ENCODE measurements at places on chromosomes 2 and 18.

DNA sequence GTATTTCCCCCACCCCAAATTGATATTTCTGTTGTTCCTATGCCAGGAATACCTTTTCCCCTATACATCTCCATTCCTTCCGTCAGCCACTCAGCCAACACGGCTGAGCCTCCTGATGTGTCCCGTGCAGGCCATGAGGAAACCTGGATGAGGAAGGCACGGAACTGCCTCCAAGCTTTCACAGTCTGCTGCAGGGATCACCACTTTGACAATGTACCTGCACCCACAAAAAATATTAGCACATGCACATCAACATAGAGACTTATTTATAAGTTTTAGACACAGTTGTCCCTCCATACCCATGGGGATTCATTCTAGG is 101.4 kb upstream of the PPP1CB start:
- DNase-seq: no peak

DNA sequence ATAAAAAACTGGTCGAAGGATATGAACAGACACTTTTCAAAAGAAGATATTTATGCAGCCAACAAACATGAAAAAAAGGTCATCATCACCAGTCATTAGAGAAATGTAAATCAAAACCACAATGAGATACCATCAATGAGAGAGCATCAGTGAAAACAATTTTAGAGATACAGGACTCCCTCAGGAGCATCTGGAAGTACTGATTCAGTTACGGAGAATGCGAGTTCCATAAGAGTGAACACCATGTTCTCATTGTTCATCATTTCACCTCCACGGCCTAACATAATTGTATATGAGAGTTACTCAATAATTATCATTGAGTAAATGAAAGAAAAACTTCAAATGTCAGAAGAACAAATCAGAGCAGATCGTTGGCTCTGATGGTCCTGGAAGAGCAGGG is 140.9 kb upstream of the TANK start:
- DNase-seq: no peak

DNA sequence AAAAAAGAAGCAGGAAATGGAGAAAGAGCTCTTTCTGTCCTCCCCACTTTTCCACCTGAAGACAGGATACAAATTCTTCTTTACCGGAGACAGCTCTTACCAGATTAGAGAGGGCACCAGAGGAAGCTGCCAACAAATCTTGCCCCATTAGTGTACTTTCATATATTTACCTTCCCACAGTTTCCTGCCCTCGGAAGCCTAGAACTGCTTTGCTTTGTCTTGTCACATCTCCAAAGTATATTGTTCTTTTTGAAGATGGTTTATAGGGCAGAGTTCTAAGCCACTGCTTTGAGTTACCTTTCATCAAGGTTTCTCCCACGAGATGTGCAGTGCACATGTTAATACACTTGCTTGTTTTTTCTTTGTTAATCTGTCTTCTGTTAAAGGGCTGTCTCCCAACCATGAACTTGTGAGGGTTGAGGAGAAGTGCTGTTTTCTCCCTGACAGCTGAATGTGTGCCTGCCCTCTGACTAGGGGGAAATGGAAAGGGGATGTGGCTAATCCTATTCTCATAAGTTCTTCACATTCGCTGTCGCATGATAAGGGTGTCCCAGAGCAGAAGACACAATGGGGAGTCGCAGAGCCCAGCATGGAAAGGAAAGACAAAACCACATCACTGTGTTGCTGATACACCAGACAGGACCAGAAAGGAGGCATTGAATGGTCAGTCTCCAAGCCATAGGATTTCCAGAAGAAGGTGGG is 24.2 kb downstream of the CENPA start:
- no peak for DNase-seq

DNA sequence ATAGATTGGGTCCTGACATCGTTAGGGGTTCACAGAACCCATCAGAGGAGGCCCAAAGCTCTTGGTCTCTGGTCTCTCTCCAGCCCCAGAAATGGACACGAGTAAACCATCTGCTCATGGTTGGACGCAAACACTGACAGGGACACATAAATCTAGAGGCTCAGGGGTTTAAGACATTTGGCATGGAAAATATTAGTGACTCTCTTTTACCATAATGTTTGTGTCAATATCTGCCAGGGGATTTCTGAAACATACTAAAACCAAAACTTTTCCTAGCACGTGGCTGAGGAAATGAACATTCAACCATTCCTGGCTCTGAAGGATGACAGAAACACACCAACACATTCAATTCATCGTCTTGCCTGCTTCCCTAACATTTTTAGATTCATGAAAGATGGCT is 226.2 kb downstream of the SP3 start:
- DNase-seq: no peak

GRCh38 chr18:27869735-27870134 is 307.2 kb downstream of the CDH2 start:
- DNase-seq: no peak

DNA sequence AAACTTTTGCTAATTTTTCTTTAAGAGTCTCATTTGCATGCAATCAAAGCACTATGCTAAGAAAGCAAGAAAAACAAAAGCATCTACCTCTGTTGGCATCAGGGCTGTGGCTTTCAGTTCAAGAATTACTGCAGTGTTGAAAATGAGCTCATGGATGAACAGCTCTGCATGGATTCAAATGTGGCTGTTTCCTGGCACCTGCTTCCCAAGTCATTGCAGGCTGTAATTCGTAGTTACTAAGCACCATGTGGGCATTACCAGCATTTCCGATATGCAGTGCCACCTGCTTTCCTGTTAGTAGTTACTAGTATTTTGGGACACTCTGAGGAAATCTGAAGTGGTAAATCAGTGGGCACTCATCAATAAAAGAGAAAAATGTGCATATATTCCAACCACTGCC is 37.8 kb upstream of the FAM110C start:
- no peak for DNase-seq

GRCh38 chr2:226652983-226653765 is 146.4 kb downstream of the IRS1 start:
- DNase-seq: no peak

GRCh38 chr2:32553829-32554432 is 73.9 kb upstream of the TTC27 start:
- no peak for DNase-seq

- DNase-seq: no peak
These were observed 15.0 kb downstream of the PDCL3 start for GRCh38 chr2:100577777-100578176.

DNA sequence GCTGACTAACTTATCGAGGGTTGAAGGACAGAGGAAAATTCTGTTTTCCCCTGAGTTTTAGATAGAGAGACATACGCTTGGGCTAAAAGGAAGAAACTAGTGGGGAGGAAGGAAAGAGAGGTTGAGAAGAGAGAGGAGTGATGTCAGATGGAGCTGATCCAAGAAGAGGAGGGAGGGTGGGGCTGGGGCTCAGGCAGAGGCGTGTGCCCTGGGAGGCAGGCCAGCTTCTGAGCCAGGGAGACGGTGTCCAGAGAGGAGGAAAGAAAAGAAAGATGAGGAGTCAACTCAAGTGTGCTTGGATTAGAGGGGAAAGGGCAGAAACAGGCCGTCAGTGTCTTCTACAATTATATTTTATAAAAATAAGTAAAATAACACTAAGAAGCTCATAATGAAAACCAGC is 56.2 kb downstream of the EMILIN2 start:
- DNase-seq: no peak

DNA sequence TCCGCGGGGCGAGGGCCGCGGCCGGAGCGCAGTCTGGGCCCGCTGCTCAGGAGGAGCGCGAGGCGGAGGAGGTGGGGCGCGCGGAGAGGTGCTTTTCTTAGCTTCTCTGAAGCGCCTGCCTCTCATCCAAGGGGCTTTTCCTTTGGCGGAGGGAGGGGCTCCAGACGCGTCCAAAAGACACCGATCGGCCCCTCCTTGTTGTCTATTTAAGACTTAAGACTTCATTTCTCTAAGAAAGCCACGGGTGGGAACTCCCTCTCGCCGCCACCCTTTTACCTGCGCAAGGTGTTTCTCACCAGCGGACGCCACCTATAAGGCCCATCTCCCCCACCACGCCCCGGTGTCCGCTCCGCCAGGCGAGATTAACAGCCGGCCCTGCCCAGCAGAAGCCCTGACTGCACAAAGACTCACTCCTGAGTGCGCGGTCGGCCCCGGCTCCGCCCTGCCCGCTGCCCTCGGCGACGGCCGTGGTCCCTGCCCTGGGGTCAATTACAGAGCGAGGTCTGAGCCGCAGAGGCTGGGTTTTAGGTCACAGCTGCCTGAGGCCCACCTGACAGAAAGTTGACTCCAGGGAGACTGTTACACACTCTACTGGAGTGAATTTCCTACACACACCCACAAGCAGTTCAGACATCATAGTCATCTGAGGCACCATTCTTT is at the start of gene DSC2:
Gene DSC2 (minus strand): TSS at position 397 of the 660 bp plus-strand sequence. CDS start 450 bp downstream, outside the sequence.
- no peak for DNase-seq

DNA sequence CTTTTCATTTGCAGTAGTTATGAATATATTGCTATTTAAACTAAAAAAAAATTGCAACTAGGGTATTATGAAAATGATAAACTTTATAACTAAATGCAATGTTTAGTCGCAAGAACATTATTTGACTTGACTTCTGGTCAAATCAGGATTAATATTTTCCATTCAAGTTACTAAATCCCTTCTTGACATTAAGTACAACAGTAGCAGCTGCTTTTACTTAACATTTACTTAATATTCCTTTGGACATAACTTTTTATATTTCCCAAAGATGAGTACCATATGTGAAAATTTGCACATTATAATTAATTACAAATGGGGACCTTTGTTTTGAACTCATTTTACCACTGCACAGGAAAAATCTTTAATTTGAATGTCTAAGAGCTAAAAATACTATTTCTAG is 74.0 kb downstream of the PMS1 start:
- DNase-seq: no peak

DNA sequence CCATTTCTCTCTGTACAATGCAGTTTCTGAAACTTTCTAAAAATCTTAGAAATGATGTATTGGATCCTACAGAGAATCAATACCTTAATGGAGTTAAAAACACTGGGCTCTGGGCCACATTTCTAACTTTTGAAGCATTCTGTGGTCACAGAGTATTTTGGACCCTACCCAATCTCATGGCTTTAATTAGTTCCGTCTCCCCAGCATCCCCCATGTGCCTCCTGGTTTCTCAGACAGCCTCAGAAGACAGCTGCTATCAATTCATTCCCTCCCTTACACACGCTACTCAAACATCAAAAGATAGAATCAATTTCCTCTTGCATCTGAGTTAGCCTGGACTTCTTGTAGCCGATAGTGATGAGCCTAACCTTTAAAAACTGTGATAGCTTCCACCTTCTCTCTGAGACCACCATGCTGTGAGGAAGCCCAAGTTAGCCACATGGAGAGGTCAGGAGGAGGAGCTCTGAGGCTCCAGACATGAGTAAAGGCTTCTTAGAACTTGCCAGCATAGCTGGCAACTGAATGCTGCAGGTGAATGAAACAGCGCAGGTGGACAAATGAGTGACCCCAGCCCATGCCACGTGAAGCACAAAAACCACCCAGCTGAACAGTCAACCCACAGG is 10.4 kb downstream of the ADCY3 start:
- no peak for DNase-seq

DNA sequence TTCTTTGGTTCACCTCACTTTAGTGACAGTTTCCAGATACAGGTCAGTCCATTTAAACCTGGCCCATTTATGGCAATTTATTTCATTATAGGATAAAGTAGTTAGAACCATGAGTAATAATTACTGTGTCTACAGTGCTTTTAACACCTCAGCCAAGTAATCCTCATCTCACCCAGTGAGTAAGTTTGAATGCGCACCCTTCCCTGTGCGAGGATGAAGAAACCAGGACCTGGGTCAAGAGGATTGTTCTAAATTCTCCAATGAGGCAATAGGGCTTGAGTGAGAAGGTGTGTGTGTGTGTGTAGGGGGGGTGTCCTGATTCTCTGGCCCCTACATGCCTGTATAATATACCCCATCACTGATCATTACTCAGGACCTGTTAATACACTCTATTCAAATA is 854 bp upstream of the MYO1B start:
- DNase-seq: no peak

DNA sequence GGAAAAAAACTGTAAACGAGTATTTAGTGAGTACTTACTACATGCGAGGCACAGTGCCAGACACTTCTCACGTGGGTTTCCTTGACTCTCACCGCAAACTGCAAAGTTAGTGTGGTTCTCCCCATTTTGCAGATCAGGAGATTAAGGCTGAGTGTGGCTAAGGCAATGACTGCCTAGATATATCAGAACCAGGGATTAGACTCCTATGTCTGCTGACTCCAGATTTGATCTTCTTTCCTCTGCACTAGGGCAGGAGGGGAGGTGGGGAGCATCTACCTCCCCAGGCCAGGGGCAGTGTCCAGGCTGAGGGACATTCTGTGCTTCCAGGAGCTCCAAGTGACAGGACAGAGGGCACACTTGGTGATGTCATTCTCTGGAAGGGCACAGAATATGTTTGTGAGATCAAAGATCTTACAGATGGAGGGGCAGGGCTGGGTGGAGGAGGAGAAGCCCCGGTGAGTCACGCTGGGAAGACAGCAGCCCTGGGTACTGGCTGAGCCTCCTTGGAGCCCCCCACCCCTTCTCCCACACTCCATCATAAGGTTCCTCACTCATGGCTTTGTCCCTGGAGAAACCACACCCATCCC is 92.4 kb downstream of the RHOB start:
- no peak for DNase-seq

GRCh38 chr2:238139196-238140039 is 950 bp downstream of the KLHL30 start:
- DNase-seq: no peak

DNA sequence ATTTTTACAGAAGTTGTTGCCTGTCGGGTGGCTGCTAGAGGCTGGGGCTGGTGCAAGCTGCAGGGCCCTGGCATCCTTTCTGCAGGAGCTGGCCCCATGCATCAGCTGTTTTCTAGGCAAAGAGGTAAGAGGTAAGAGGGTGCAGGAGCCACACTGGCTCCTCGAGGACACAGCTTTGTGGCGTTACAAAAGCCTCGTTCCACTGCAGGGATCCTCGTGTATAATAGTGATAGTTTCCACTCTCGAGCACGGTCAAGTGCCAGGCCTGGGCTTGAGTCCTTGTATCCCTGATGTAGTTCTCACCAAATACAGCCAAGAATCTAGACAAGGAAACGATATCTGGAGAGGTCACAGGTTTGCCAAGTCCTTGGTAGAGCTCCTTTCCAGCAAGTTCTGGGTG is 33.2 kb upstream of the FHOD3 start:
- no peak for DNase-seq

GRCh38 chr2:180101846-180102245 is 94.7 kb upstream of the CWC22 start:
- DNase-seq: no peak

DNA sequence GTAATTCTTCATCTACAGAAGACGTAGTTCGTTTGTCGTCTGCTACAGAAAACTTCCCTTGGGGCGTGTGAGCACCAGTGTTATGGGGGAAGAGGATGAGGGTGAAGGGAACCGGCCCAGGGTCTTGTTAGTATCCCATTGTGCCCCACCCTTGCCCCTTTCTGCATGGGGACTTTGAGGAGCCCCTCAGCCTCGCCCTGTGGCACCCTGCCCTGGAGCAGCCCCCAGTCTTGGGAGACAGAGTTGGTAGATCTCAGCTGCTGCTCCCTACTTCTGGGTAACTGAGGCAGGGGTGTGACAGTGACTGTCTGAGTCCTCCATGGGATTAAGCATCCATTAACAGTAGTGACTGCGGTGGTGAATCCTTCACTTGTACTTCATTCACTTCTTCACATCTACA is 50.1 kb downstream of the RNF144A start:
- DNase-seq: no peak

- no peak for DNase-seq
These were observed 412.7 kb downstream of the CNTNAP5 start for GRCh38 chr2:124437811-124438210.

- DNase-seq: no peak
These were observed 137.3 kb downstream of the TMEM131 start for GRCh38 chr2:97858442-97858841.
